ENCODE measurements at places on chromosomes 3 and 15. TPM values are rescaled to one million over a fixed set of nuclear protein-coding genes. Genes with fewer than 3 reads are reported as not detected.

The HYKK gene
- total RNA-seq: 4.1 TPM

The NXPE3 gene
- total RNA-seq: 11.3 TPM

The CCNB2 gene
- 33.3 TPM for total RNA-seq

The KLHL18 gene
- 13.8 TPM for total RNA-seq

Measured in hair follicular keratinocyte (primary cell).